ENCODE measurements at places on chromosomes 6 and 20. TPM values are rescaled to one million over a fixed set of nuclear protein-coding genes. Genes with fewer than 3 reads are reported as not detected.
A peak's percentile ranks its signal among the peaks of the same experiment; 100 is the strongest.

The LAMA2 gene
- total RNA-seq = 112 TPM

The PRELID3B gene
- total RNA-seq = 58.2 TPM

The ARMH2 gene
- not detected for total RNA-seq

The MAFB gene
- not detected for total RNA-seq

The SPATA25 gene
- total RNA-seq = 4.1 TPM

The GFOD1 gene
- total RNA-seq = 3.1 TPM

The PHACTR1 gene
- 11.0 TPM for total RNA-seq

The MICB gene
- 13.0 TPM for total RNA-seq

The UTRN gene
- 71.8 TPM for total RNA-seq

The HLA-DPA1 gene
- total RNA-seq = 0.86 TPM

DNA sequence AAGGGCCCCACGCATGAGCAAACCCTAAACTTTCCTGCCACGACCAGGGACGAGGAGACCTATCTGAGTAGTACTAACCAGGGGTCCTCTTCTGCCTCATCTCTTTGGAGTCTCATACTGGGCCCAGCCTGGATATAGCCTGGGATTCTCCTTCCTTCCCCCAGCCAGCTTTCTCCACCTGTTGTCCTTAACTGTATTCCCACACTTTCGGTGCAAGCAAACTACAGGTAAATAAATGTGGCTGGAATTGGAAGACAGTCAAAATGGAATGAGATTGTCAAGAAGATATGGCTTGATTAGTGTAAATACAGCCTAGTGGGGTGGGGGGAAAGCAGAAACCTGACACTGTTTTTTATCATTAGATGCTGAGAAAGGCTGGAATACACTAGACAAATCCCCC lies 23.5 kb upstream of the LY86 start:
- DNase-seq = no peak

- peak; percentile 94 for DNase-seq
Measured at GRCh38 chr6:33790379-33790778, 1.4 kb upstream of the LEMD2 start.

DNA sequence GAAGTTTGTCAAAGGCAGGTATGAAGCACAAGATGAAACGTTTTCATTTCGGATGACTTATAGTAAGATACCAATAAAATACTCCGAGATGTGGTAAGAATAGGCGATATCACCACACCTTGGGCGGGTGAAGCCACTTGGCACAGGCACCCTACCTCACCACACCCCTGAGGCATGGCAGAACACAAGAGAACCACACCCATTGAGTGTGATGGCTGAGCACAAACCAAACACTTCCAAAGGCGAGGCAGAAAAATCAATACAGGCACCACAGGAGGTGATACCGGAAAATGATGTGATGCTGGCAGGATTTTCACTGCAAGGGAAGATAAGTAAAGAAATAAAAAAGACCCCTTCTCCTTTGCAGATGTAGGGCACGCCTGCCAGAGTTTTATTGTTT lies 332.9 kb upstream of the PRDM1 start:
- no peak for DNase-seq

- no peak for DNase-seq
Measured at GRCh38 chr6:81900616-81901015, 148.1 kb upstream of the TENT5A start.

DNA sequence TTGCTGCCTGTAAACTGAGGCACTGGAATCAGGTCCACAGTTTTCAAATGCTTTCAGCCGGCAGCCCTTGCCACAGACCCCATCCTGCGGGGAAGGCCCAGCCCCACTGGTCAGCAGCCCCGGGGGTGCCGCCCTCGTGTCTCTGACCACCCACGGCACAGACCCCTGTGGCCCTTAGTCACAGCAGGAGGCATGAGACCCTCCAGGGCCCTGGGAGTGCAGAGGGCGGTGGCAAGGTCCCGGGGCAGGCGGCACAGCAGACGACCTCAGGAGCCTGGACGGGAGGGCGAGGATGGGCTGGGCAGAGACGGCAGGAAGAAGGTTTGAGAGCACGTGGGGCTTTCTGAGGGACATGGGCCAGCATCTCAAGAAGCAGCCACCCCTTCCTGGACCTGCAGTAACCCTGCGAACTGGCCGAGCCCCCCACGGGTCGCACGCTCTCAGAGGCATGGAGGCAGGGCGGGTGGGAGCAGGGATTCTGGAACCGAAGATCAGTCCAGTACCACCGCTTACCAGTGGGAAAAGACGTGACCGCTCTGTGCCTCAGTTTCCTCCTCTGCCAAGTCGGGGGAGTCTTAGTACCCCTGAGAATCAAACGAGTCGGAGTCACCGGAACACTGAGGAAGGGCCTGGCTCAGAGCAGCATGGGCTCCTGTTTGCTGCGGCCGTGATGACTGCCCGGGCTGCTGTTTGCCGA lies 140.7 kb downstream of the TAF4 start:
- no peak for DNase-seq

- DNase-seq = no peak
Measured at GRCh38 chr20:4029505-4030467, 14.4 kb upstream of the RNF24 start.

GRCh38 chr20:53040693-53041589 lies 68.8 kb downstream of the TSHZ2 start:
- DNase-seq = peak; percentile 4

- peak; percentile 38 for DNase-seq
Measured at GRCh38 chr20:58389324-58389967, 417 bp downstream of the VAPB start.

DNA sequence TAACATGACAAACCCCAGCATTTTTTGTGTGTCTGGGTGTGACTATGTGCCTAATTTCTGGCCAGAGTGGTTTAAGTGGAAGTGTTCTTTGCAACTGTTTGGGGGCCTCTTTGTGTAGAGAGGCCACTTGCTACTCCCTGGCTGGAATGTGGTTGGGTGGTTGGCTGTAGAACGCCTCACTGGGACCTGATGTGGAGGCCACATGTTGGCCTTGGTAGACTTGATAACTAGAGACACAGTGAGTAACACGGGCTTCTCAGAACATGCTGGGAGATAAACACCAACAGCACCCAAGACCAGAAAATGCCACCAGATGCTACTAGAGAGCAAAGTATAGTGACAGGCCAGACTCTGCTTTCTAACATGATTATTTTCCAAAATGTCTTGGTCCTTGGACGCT lies 111.2 kb upstream of the ZFP64 start:
- DNase-seq = no peak

- DNase-seq = peak; percentile 39
Measured at GRCh38 chr20:51661609-51662178, 106.5 kb downstream of the ATP9A start.

DNA sequence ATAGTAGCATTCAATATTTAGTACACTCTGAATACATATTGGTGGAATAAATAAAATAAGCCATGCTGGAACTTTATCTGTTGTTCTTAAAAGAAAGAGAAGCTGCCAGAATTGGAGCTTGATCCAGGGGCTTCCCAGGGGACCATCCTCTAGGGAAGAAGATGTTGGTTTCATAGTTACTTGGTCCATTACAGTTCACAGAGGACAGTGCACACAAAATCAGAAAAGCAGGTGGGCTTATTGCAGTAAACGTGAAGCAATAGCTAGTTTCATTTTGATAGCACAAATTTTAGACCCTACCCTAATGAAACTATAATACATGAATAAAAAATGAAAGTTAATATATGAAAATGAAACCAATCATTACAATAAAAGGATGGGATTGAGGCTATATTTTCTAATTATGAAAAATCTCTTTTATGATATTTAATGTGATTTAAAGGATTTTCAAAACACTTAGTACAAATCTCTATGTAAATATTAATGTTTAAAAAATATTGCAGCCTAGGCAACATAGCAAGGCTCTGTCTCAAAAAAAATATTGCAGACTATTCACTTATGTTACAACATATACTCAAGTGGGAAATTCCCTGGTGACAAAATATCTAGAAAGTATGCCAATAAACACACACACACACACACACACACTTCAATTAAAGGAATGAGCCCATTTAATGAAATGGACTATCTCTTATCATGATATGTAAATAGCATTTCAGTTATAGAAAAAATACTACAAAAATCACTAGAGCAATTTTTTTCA lies 227.0 kb upstream of the MARCKS start:
- DNase-seq = no peak

Measured in LHCN-M2 (cell line).